ENCODE measurements at places on chromosomes 12 and 14.

DNA sequence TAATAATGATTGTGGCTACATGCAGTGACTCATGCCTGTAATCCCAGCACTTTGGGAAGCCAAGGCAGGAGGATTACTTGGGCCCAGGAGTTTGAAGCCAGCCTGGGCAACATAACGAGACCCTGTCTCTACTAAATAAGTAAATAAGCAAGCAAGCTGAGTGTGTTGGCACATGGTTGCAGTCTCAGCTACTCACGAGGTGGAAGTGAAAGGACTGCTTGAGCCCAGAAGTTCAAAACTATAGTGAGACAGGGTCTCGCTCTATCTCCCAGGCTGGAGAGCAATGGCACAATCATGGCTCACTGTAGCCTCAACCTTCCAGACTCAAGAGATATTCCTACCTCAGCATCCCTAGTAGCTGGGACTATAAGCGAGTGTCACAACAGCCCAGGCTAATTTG, 64.7 kb downstream of the RPS6KA5 start:
- DNase-seq = no peak

GRCh38 chr12:65432114-65432513, 153.6 kb downstream of the MSRB3 start:
- no peak for DNase-seq

DNA sequence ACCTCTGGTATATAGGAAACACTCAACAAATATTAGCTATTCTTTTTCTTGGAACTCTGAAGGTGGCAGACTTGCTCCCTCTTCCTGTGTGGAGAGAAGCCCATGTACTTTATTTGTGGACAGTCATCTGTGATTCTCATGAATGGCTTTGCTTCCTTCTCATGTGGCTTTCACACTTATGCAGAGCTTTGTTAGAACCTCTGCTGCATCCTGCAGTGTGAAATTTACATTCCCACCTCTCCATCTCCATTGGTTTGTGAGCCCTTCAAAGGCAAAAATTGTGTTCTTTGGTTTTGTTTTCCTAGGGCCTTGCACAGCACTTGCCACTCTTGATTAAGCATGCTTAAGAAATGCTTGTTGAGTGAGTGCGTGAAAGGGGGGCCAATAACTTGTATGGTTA, 51.9 kb downstream of the BICD1 start:
- no peak for DNase-seq

DNA sequence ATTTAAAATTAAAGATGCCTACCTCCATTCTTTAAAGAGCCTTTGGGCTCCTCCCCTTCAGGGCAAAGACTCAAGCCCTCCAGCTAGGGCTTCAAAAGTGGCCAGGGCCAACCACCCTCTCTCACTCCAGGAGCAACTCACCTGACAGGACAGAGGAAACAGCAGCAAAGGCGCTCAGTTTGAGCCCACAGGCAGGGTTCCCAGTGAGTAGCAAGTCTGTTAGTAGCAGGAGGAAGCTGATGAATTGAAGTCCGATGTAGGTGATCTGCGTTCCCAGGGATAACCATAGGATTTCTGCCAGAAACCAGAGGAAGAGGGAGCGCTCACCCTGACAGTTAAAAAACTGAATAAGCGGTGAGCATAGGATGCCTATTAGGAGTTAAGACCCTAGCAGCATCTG, 15.7 kb downstream of the GSG1 start:
- DNase-seq = no peak

DNA sequence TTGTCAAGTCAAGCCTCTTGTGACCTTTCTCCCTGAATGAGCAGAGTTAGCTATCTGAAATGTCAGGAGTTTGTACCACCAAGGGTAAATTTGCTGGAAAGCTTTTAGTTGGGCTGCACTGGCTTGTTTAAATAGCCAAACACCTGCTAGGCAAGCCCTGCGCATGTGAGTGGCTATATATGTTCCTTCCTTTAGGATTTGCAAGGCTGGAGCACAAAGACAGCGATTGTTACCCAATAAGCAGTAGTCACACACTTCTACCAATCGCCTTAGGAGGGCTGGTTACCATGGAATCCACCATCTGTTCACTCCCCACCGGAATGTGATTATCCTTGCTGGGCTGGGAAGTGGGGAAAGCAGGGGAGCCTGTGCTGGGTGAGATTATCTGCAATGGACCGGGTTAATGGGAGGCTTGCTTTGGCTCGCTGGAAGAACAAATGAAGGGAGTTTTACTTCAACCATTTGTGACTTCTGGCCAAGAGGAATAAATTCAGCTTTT, 102.5 kb downstream of the FGD4 start:
- peak; percentile 16 for DNase-seq

DNA sequence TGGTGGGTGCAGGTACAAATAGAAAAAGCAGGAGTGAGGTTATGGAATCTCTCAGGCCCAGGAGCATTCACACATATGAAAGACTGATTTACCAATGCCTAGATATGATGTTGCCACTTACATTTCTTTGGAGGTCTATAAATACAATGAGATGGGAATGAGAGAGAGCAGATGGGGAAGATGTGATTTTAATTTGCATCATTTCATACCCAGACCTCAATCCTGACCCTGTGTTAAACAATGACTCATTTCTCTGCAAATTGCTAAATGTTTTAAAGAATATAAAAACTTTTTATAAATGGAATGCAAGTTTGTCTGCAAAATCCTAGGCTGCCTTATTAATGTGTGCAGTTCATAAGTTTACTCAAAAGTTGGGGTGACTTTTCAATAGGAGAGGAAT, 38.6 kb upstream of the GNG2 start:
- no peak for DNase-seq

DNA sequence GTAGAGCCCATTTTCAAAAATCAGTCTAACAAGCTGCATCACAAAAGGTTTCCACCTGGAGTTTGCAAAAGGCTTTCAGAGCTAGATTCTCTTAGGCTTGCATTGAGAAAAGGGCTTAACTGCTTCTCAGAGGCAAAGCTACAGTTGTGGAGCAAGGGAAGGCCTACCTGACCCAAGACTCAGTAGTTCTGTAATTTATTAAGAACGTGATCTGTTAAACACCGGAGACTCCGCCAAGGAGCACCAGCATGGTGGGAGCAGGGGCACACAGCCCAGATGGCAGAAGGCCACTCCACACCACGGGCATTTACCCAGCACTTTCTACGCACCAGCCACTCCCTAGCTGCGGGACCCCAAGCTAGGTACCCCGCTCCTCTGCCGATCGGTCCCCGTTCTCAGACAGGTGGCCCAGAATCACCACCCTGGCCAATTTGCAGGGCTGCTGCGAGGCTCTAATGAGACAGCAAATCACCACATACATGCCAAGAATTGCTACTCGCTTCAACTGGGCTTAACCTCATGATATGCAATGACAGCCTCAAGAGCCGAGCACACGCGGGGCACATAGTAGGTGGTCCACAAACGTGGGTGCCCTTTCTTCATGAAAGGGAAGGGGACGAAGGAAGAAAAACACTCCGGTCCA, 1.5 kb downstream of the ITPK1 start:
- no peak for DNase-seq

GRCh38 chr14:49206828-49207227, 379.4 kb downstream of the RPS29 start:
- no peak for DNase-seq

GRCh38 chr14:104343294-104343625, 204.9 kb downstream of the KIF26A start:
- no peak for DNase-seq

- DNase-seq = no peak
Observed at GRCh38 chr12:90174198-90174510, 465.5 kb upstream of the ATP2B1 start.

GRCh38 chr14:31947680-31948595, 129.2 kb upstream of the ARHGAP5 start:
- no peak for DNase-seq

Measured in urothelium cell line (cell line).